NAMALWA (cell line): ENCODE measurements at places on chromosomes 7 and 10.

GRCh38 chr10:11447586-11447985, 163.9 kb downstream of the USP6NL start:
- no peak for DNase-seq

GRCh38 chr10:101879456-101880231, 36.0 kb upstream of the KCNIP2 start:
- DNase-seq: no peak

- DNase-seq: no peak
Observed at GRCh38 chr7:102935450-102936115, 22.8 kb downstream of the LRRC17 start.

- no peak for DNase-seq
Observed at GRCh38 chr7:76310102-76310957, 7.9 kb downstream of the HSPB1 start.

DNA sequence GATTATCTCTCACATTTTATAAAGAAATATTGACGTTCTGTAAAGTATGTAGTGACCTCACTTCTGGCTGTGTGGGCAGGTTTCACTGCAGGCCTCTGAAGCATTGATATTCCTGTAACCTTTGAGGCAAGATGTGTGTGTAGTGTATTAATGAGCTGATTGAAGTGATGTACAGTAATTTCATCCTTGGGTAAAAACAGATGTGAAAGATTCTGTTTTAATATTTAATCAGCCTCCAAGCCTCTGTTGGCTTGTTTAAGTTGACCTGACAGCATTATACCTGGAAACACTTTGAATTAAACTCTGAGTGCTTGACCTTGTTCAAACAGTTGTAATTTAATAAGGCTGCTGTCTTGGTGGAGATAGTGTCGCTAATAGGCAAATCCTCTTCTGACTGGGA, 74.9 kb downstream of the KAT6B start:
- no peak for DNase-seq

GRCh38 chr10:100036850-100037249, 27.1 kb upstream of the DNMBP start:
- no peak for DNase-seq

GRCh38 chr10:5325076-5325475, 39.7 kb upstream of the UCN3 start:
- DNase-seq: no peak

GRCh38 chr10:107492389-107492788, 327.9 kb upstream of the SORCS1 start:
- DNase-seq: no peak

GRCh38 chr7:13217768-13218167, 530.3 kb downstream of the ARL4A start:
- DNase-seq: no peak

- no peak for DNase-seq
Observed at GRCh38 chr10:32175629-32176028, 119.4 kb upstream of the KIF5B start.

- no peak for DNase-seq
Observed at GRCh38 chr7:1637155-1637554, 32.9 kb upstream of the ELFN1 start.

GRCh38 chr7:131642429-131642828, 86.0 kb upstream of the PODXL start:
- DNase-seq: no peak

DNA sequence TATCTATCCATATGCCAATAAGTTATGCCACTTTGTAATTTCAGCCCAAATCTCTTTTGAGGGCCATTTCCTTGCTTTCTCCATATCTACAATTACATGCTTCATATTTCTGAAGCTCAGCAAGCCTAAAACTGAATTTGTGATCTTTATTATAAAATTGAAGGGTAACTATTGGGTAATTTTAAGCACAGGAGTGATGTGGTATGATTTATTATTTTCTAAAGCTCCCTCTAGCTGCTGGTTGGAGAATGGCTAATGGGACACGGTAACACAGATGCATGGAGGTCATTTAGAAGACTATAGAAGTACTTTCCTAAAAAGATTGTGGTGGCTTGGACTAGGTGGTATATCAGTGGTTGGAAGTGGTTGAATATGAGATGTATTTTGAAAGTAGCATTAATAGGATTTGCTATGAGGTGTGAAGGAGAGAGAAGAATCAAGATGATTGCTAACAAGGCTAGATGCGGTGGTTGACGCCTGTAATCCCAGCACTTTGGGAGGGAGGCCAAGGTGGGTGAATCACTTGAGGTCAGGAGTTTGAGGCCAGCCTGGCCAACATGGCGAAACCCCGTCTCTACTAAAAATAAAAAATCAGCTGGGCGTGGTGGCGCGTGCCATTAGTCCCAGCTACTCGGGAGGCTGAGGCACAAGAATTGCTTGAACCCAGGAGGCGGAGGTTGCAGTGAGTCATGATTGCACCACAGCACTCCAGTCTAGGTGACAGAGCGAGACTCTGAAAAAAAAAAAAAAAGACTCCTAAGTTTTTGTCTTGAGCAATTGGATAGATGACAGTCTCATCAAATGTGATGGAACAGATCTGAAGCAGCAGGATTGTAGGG, 13.9 kb downstream of the KLHDC10 start:
- peak; percentile 66 for DNase-seq

GRCh38 chr7:105336009-105336408, 52.7 kb downstream of the SRPK2 start:
- DNase-seq: peak; percentile 52

- DNase-seq: peak; percentile 16
Observed at GRCh38 chr7:80916770-80917741, 1.8 kb downstream of the SEMA3C start.

DNA sequence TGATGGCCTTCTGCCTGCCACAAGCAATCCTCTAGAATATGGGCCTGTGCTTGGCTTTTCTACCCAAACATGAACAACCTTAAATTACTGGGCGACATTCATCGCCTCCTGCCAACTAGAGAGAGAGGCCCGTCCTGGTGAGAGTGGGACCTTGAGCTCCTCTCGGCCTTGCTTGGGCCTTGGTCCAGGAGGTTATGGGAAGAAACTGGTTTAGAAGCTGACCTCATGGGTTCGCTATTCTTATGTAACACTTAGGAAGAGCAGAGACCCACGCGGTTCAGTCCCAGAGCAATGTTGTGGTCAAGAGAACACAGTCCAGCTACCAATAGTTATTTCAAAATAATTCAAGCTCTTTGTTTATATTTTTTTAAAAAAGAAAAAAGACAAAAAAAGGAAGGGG, 176.3 kb upstream of the ZNF32 start:
- DNase-seq: no peak

GRCh38 chr7:129341816-129342806, 92.1 kb upstream of the STRIP2 start:
- DNase-seq: no peak

DNA sequence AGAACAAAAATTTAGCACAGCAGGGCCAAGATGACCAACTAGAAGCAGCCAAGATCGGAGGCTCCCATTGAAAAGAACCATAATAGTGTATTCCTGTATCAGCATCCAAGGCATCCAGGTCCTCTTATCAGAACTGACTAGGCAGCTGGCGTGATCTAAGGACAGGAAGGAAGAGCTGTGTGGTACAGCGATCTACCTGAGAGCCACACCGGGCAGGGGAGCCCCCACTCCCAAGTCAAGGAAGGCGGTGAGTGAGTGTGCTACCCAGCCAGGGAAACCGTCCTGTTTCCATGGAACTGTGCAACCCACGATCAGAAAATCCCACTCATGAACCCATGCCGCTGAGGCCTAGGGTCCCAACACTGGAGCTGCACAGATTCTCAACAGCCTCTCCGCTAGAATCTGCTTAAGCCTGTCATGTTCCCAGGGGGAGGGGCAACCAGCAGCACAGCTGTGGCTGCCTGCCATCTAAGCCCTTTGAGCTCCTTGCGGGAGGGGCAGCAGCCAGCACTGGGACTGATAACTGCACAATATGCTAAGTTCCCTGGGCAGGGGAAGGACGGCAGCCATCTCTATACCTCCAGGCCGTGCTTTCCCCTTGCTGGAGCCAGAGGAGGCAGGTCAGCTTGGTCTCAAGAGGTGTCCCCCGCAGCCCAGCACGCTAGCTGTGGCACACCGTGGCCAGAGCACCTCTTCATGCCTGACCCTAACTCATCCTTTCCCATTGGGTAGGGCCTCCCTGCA, 213.0 kb upstream of the SMIM30 start:
- no peak for DNase-seq

DNA sequence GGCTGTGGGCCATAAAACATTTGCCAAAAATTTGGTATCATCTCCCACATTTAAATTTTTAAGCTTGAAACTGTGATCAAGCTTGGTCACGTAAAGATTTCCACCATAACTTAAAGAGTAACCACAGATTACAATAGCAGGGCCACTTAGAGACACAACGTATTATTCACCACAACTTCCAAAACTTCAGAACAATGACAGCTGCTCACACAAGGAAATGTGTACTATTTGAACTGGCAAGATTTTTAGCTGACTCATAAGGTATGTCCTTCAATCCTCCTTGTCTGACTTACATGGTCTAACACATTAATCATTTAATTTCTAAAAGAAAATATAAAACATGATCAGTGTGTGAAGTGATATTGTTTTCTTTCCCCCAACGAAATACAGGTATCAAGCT, 234.5 kb downstream of the PARD3 start:
- no peak for DNase-seq

- no peak for DNase-seq
Observed at GRCh38 chr7:608361-608760, 88.7 kb upstream of the PDGFA start.

DNA sequence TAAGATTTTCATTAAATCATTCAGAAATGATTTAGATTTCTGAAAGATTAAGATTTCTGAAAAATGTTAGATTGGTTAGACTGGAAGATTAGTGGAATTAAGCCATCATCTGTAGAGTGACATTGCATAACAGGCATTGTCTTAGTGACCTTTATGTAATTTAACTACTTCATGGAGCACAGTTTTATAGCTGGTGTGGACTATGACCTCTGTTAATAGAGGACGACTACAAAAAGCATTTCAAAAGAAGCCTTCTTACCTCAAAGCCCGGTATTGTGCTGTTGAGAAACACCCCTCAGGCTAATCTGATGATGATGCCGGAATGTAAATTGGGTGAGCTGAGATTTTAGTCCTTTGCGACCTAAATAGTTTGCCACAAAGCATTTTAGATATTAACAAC, 55.6 kb downstream of the GALNT11 start:
- DNase-seq: no peak

DNA sequence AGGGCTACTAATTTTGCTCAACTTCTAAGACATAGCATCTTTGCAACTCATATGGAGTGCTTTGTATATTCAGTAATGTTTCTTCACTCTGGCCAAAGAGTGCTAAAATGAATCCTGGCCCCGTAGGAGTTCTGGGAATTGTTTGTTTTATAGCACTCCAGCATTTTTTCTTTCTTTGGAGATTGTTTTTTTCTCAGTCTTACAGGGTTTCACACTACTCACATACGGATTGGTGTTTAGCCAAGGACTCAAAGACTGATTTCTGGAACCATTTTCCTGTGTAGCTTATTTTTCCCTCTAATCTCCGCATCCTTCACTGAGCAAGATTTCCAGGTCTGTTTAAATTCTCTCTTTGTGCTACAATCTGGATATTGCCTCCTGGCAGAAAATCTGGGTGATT, 6.4 kb downstream of the TAS2R41 start:
- no peak for DNase-seq
